ENCODE measurements at places on chromosomes 6 and 20.
A peak's percentile ranks its signal among the peaks of the same experiment; 100 is the strongest.

GRCh38 chr6:109449795-109450673 lies 5.5 kb downstream of the MICAL1 start:
- peak; percentile 29 for DNase-seq

DNA sequence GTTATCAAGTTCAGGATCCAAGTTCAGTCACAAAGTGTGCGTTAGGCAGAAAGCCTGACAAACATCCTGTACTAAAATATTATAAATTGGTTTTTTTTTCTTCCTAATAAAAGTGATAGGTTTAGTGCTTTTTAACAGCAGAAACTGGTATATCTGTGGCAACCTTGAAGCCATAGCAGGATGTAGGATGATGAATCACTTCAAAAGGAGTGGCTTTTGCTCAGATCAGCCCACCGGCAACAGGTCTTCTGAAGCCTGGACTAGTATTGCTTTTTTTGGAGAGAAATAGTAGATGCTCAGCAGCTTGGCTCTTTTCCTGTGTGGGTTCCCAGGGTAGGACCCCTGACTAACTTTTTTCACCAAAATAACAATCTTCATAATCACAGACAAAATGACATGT lies 190.8 kb downstream of the EPM2A start:
- DNase-seq: no peak

DNA sequence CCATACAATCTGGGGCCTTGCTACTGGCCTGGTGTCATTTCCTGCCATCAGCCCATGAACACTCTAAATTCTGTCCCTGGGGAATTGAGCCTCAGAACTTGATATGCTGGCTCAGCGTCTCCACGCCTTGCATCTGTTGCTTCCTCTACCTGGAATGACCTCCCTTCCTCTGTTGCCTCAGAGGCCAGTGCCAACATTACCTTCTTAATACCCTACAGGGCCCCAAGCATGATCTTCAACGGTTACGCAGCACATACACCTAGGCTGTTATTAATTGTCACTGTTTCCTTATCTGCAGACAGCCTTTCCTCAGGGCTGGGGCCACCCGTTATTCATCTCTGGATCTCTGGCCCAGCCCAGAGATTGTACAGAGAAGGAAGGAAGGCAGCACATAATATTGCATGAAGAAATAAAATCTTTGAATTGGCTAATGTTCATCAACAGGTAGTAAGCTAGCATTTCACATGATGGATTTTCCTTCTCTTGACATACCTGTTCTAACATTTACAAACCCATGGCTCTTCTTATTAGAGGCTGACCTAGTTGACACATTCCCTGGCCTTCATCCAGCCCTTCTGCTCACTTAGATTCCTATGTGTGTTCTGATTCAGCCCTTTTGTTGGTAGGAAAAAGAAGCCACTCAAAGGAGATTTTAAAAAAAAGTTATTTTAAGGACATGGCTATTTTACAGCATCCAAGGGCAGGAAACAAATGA lies 8.4 kb upstream of the RNF182 start:
- no peak for DNase-seq

DNA sequence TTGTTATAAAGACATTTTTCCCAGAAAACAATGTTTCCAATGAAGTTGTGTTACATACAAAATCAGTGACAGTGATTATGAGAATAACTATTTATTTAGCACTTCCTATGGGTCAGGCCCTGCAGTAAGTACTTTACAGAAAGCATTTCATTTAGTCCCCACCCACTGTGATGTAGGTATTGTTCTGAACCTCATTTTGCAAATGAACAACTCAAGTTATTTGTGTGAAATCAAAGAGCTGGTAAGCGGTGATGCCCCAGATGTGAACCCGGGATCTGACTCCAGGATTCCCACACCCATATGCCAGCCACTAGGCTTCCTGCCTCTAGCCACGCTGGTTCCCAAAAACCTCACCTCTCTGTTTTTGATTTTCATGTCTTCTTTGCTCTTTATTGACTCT lies 30.9 kb downstream of the FAXC start:
- DNase-seq: no peak

- no peak for DNase-seq
Measured at GRCh38 chr6:132341646-132342045, 59.6 kb downstream of the MOXD1 start.

DNA sequence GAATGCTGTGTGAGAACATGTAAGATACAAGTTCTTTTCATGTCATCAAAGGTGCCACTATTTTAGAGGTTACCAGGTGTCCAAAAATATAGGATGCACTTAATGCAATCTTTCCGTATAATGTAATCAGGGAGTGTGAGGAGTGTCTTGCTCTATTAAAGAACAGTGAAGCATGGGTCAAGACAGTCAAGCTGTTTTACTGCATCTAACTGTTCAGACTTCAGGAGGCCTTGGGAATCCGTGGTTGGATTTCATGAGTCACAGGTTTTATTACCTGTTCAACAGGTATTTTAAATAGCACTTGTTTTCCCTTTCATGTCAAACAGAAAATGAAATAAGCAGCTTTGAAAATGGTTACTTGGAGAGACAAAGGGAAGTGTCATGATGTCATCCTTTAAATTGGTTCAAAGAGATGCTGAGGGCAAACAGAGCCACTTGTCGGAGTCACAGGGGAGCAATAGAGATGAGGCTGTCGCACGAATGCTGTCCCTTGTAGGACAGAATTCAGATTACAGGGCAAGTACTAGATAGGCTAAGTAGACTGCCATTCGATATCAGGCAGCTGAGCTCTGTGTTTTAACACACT lies 621.5 kb downstream of the QKI start:
- DNase-seq: no peak

- no peak for DNase-seq
Measured at GRCh38 chr20:10708351-10709185, 34.8 kb upstream of the JAG1 start.

DNA sequence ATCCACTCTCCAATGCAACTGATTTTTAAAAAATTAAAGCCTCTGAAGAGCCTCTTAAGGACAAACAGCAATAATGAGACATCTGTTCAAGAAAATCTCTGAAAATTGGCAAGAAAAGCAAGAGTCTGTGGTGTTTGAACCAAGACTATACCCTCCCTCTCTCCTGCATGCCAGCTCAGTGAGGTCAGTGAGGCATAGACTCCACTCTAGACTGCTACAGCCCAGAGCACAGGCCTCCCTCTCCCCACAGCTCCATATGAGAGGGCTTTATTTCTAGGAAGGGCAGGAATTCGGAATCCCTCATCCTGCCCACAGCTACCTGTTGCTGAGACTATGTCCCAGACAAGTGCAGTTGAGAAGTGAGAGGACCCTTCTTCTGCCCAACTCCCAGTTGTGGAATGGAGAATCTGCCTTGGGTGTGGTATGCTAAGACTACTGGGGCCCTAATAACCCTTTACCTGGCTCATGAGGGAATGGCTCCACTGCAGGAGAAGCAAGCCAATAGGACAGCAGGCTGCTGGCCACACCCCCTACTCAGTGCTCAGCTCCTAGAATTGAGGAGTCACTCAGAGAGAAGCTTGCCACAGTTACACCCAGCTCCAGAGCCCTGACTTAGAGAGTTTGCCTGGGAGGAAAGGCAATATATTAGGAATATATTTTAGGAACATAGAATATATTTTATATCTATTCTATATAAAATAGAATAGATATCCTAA lies 22.7 kb upstream of the HLA-DQA1 start:
- DNase-seq: no peak

GRCh38 chr6:109472132-109472995 lies 10.7 kb downstream of the ZBTB24 start:
- DNase-seq: no peak

- DNase-seq: no peak
Measured at GRCh38 chr6:167540796-167541195, 215.9 kb downstream of the TTLL2 start.

DNA sequence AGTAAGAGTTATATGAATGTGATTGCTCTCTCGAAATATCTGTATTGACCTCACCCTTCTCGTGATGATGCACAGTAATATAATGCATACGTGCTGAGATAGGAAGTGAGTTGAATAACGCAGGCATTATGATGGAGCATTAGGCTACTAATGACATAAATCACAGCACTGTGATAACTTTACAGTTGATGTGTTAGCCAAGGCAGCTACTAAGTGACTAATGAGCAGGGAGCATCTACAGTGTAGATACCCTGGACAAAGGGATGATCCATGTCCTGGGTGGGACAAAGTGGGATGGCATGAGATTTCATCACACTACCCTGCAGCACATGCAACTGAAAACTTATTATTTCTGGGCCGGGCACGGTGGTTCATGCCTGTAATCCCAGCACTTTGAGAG lies 68.4 kb downstream of the HDGFL1 start:
- no peak for DNase-seq

DNA sequence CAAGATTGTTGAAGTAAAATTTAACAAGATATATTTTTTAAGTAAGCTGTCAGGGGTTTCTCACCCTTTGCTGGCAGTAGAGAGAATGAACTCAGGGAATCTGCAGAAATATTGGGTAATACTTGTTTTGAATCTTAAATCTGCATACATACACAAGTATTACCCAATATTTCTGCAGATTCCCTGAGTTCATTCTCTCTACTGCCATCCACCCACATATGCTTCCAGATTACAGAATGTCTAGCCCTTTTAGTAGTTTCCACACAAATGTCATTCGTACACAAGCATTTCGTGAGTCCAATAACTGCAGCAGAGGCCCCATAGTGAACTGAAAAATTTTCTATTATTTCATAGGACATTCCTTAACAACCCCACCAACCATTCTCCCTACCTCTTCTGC lies 69.6 kb upstream of the TNFRSF21 start:
- DNase-seq: no peak
